ENCODE measurements at places on chromosomes 12 and 14. TPM values are rescaled to one million over a fixed set of nuclear protein-coding genes. Genes with fewer than 3 reads are reported as not detected.

The CD69 gene
- 44.8 TPM for total RNA-seq

The RASAL1 gene
- total RNA-seq: 13.9 TPM

The ACSM4 gene
- total RNA-seq: not detected

The BCL2L14 gene
- total RNA-seq: not detected

The PIWIL1 gene
- total RNA-seq: not detected

The VDR gene
- 0.53 TPM for total RNA-seq
